ENCODE measurements at places on chromosomes 2 and 18.

DNA sequence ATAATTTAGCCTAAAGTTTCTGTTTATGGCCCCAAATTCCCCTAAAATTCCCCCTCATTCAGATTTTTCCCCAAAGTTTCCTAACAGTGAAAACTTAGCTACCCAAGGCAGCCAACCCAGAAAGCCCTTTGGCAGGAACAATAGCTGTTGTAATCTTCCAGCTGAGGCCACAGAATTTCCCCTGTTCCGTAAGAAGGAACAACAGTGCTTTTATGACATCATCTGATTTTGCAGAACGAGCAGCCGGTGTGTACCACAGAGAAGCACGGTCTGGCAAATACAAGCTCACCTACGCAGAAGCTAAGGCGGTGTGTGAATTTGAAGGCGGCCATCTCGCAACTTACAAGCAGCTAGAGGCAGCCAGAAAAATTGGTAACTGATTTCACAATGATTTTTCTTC is 6.3 kb downstream of the TNFAIP6 start:
- peak; percentile 13 for DNase-seq

GRCh38 chr2:233832869-233833311 is 21.4 kb downstream of the HJURP start:
- DNase-seq = no peak

DNA sequence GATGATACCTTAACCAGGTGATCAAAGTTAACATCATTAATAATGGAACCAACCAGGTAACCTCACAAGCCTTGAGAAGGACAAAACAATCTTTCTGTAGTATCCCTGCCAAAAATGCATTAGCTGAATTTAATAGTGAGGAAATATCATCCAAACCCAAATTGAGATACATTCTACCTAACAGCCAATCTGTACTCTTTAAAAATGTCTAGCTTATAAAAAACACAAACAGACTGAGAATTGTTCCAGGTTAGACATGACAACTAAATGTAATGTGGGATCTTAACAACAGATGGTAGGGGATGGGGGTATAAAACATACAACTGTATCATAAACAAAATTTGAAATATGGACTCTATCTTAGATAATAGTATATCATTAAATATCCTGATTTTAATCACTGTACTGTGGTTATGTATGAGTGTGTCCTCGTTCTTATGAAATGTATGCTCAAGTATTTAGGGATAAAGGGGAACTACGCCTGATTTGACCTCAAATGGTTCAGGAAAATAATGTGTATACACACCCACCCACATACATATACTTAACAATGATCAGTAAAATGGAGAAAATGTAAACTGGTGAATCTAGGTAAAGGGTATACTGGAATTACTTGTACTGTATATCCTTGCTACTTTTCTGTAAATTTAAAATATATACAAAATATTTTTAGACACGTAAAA is 1.7 kb downstream of the FANCL start:
- no peak for DNase-seq

DNA sequence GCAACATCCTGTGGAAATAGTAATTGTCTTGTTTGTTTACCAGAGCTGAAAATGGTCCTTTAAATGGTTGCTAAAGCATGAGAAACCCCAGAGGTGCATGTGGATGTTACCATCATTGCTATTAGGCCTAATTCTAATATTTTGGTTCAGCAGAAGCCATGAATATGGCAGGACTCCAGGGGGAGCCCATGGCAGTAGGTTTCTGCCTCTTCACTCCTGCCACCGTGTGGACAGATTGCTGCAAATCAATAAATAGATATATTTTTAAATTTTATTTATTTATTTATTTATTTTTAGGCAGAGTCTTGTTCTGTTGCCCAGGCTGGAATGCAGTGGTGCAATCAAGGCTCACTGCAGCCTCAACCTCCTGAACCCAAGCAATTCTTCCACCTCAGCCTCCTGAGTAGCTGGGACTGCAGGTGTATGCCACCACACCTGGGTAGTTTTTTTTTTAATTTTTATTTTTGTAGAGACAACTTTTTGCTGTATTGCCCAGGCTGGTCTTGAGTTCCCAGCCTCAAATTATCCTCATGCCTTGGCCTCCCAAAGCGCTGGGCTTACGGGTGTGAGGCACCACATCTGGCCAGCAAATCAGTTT is 54.9 kb upstream of the CAPN13 start:
- DNase-seq = peak; percentile 27

GRCh38 chr2:47193607-47194006 is 38.5 kb upstream of the STPG4 start:
- DNase-seq = no peak

- DNase-seq = no peak
These were observed 96.5 kb downstream of the RIF1 start for GRCh38 chr2:151506170-151506569.

All from GM12864 (cell line).